ENCODE measurements at places on chromosomes 13 and 19. TPM values are rescaled to one million over a fixed set of nuclear protein-coding genes. Genes with fewer than 3 reads are reported as not detected.

DNA sequence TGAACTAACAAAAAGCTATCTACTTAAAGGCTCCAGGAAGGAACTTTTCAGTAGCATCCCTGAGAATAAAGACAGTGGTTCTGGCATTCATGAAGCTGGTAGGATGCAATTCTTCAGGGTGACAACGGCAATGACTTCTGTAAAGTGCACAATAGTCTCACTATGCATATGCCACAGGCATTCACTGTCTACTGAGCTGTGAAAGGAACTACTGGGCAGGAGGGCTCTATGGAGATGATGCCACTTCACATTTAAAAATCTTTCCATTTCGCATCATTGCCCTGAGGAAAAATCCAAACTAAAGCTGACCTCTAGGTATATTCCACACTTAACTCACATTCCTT, 2020.6 kb upstream of the PCDH20 start:
- DNase-seq = no peak

DNA sequence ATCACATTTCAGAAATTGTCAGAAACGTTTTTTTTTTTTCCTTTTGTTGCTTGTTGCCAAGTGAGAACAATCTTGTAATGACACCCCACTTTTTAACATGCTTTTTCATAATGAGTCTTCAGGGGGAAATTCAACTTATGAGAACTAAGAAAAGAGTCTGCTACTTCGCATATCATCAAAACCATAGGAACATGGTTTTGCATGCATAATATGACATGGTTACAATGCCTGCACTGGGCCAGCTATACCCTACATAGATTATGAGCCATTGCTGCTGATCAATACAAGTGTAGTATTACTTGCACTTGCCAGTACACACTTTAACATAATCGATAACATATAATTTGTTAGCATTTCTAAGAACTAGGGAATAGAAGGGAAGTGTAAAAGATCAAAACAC, 191.0 kb upstream of the NBEA start:
- DNase-seq = no peak

- no peak for DNase-seq
These were observed 11.6 kb downstream of the TUBA3C start for GRCh38 chr13:19169991-19170390.

DNA sequence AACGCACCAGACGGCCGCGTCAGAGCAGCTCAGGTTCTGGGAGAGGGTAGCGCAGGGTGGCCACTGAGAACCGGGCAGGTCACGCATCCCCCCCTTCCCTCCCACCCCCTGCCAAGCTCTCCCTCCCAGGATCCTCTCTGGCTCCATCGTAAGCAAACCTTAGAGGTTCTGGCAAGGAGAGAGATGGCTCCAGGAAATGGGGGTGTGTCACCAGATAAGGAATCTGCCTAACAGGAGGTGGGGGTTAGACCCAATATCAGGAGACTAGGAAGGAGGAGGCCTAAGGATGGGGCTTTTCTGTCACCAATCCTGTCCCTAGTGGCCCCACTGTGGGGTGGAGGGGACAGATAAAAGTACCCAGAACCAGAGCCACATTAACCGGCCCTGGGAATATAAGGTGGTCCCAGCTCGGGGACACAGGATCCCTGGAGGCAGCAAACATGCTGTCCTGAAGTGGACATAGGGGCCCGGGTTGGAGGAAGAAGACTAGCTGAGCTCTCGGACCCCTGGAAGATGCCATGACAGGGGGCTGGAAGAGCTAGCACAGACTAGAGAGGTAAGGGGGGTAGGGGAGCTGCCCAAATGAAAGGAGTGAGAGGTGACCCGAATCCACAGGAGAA, 1.9 kb downstream of the PPP1R12C start:
- peak; percentile 62 for DNase-seq

DNA sequence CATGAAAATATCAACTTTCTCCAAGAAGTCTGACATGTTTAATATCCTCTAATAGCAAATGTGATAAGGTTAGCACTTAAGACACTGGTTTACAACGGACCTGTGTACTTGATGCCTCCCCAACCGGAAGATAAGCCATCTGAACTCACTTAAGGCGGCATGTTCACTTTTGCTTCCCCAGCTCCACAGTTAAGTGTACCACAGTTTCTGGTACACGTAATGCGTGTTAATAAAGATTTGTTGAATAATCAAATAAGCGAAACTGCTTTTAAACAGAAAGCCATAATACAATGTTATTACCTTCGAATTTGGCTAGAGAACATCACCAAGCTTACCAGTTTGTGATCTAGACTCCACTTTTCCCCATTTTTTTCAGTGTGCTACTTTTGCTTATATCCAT, 1.4 kb upstream of the PAN3 start:
- no peak for DNase-seq

GRCh38 chr13:32752997-32753606, 166.8 kb downstream of the PDS5B start:
- DNase-seq = no peak

DNA sequence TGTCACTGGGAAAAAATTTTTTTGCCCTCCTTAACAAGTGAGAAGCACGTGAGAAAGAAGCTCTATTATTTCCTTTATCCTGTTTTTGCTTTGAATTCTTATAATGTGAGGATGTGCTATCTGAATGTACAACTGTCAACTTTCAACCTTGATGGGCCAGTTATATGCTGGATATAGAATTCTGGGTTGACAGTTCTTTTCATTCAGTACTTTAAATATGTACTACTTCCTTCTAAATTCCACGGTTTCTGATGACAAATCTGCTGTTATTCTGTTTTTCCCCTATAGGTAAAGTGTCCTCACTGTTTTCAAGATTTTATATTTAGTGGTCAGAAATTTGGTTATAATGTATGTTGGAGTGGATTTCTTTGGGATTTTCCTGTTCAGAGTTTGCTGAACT, 29.9 kb downstream of the ZDHHC20 start:
- no peak for DNase-seq

DNA sequence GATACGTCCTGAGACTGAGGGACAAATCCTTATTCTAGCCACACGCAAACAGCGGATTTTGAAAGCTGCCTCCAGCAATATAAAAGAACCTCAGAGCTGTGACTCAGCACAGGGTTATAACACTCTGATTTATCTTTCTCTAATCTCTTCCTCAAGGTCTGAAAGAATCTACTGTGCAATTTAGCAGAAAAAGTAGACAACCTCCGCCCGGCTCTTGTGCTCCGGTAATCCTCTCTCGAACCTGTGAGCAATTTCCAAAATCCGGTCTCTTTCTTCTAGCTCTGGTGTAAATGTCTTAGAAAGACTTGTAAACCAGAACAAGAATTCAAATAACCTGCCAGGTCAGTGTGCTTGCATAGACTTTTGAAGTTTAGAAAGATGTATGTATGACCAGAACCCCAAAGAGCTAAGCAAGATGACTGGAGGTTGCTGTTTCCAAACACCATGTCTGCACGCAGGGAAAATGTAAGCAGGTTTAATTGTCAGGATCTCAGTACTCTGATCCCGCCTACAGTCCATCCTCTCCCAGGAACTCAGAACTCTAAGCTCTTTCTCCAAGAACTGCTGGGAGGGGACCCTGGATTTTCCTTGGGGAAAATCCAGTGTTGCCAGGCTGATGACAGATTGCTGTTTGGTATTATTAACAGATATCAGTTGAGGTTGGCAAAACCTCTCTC, 338.1 kb downstream of the RFC3 start:
- peak; percentile 39 for DNase-seq

- DNase-seq = no peak
These were observed 376.5 kb downstream of the KLF12 start for GRCh38 chr13:73757481-73758233.

- peak; percentile 93 for DNase-seq
These were observed 4.0 kb upstream of the ZFP36 start for GRCh38 chr19:39402346-39403300.

GRCh38 chr19:15101479-15102082, 5.6 kb upstream of the SYDE1 start:
- DNase-seq = peak; percentile 56

- no peak for DNase-seq
These were observed 806 bp downstream of the MAST1 start for GRCh38 chr19:12838886-12839756.

GRCh38 chr19:51066393-51067186, 1.7 kb upstream of the KLK13 start:
- no peak for DNase-seq

GRCh38 chr19:45068041-45068440, 8.2 kb downstream of the ZNF296 start:
- DNase-seq = no peak

DNA sequence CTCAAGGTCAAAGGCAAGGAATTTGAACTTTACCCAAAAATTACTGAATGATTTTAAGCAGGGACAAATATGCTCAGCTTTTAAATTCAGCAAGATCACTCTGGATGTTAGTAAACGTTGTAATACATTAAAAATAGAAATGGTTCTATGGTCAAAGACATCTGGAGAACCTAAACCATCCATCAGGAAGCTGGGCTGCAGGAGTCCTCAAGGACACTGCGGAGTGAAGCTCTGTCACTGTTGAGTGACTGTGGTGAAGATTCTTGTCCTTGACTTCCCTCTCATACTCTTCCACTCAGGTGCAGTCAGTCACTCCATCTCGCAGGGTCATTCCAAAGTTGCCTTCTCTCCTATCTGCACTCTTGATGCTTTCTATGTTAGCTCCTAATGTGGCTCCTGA, 450.7 kb downstream of the FOXO1 start:
- DNase-seq = no peak

- DNase-seq = no peak
These were observed 14.7 kb downstream of the GARRE1 start for GRCh38 chr19:34269081-34269480.

DNA sequence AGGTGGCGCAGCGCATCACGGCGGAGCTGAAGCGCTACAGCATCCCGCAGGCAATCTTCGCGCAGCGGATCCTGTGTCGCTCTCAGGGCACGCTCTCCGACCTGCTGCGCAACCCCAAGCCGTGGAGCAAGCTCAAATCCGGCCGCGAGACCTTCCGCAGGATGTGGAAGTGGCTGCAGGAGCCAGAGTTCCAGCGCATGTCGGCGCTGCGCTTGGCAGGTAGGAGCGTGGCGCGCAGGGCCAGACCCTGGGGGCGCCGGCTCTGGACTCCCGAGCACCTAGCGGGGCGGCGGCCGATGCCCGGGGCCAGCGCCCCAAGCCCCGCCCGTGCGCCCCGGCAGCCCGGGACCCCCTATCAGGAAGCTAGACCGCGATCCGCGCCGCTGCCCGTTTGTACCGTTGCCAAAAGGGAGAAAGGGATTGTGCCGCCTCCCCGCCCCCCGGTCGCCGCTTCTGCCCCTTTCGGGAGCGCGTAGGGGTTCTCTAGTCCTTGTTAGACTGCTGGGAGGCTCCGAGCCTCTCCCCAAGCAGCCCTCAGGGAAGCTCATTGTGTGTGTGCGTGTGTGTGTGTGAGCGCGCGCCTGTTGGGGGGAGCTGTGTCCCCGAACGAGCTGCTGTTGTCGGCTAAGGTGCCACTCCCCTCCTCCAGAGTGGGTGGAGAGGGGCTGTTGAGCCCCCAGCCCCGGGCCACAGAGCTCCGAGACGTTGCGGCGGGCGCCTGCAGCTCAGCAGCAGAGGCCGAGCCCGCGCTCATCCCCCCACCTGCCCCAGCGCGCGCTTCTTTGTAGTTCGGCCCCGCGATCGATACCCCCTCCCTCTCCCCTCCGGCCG, 1.5 kb downstream of the ONECUT3 start:
- DNase-seq = no peak

GRCh38 chr13:22316494-22317025, 645.7 kb downstream of the FGF9 start:
- DNase-seq = no peak

- DNase-seq = no peak
These were observed 25.2 kb upstream of the PDCD5 start for GRCh38 chr19:32555786-32556185.

DNA sequence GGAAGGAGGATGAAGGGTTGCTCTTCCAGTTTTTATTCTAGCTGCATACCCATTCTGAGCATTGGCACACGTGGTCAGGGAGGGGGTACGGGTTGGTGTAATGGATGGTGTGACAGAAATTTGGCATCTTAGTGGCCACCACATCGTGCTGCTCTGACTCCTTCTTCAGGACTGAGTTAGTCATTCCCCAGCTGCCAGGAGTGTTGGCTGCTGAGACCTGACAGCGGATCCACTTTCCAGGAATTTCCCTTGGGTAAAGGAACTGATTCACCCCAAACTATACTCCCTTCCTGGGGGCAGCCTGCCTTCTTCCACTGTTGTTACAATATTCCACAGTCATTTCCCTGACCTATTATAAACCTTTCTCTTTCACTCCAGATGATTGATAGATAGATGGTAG, 595.5 kb upstream of the KLHL1 start:
- DNase-seq = no peak

- no peak for DNase-seq
These were observed 5.0 kb upstream of the LILRB5 start for GRCh38 chr19:54262066-54262465.

GRCh38 chr19:31220540-31220939, 128.7 kb downstream of the TSHZ3 start:
- no peak for DNase-seq

DNA sequence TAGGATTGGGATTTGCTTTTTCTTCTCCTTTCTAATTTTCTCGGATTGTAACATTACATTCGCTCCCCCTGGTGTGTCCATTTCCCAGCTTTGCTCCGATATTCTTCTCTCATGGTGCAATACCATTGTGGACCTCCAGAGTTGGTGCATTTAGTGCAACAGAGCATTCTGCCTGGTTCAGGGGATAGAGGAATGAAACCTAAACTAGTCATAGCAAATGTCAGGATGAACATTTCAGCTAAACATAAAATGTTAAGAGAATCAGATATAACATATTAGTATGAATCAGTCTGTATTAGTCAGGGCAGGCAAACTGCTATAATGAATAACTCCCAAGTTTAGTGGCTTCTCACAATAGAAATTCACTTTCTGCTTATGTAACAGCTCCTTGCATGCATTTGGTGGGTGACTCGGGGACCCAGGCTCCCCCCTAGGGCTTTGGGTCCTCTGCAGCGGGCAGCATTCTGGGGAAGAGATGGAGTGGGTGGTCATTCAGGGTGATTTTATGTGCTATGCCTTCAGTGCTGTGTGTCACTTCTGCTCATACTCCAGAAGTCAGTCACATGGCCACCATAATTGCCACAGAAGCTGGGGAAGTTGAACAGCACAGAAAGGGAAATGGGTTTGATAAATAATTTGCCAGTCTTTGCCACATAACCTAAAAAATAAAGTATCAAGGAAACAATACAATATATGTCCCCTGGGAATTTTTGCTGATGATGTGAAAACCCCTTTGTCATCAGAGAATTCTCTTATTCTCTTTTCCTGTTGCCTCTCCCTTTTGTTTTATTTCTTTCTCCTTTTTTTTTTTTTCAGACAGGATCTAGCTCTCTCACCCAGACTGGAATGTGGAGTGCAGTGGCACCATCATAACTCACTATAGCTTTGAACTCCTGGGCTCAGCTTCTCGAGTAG, 111.0 kb downstream of the HSPH1 start:
- peak; percentile 57 for DNase-seq

Gene CEACAM4
- polyA plus RNA-seq = not detected

Gene LINGO3
- not detected for polyA plus RNA-seq

Gene UNC13A
- polyA plus RNA-seq = 0.16 TPM

Gene SMIM7
- 64.8 TPM for polyA plus RNA-seq

Gene CYP4F11
- polyA plus RNA-seq = not detected

Gene KRTDAP
- not detected for polyA plus RNA-seq

Gene ZNF560
- 0.36 TPM for polyA plus RNA-seq

Gene DCT
- polyA plus RNA-seq = not detected

Gene HOMER3
- 84.5 TPM for polyA plus RNA-seq

Gene DLEU7
- not detected for polyA plus RNA-seq

Gene JAK3
- polyA plus RNA-seq = 1.5 TPM

Gene KATNAL1
- 6.9 TPM for polyA plus RNA-seq

Gene ZNF540
- polyA plus RNA-seq = 0.03 TPM

Gene RUBCNL
- 0.03 TPM for polyA plus RNA-seq

Gene WDR87
- polyA plus RNA-seq = not detected
